ENCODE measurements at places on chromosomes 13 and 19.
A peak's percentile ranks its signal among the peaks of the same experiment; 100 is the strongest.

- DNase-seq = peak; percentile 62
Observed at GRCh38 chr19:42216653-42217519, 591 bp downstream of the DEDD2 start.

GRCh38 chr19:35164418-35164817 lies 9.9 kb downstream of the FXYD5 start:
- no peak for DNase-seq

DNA sequence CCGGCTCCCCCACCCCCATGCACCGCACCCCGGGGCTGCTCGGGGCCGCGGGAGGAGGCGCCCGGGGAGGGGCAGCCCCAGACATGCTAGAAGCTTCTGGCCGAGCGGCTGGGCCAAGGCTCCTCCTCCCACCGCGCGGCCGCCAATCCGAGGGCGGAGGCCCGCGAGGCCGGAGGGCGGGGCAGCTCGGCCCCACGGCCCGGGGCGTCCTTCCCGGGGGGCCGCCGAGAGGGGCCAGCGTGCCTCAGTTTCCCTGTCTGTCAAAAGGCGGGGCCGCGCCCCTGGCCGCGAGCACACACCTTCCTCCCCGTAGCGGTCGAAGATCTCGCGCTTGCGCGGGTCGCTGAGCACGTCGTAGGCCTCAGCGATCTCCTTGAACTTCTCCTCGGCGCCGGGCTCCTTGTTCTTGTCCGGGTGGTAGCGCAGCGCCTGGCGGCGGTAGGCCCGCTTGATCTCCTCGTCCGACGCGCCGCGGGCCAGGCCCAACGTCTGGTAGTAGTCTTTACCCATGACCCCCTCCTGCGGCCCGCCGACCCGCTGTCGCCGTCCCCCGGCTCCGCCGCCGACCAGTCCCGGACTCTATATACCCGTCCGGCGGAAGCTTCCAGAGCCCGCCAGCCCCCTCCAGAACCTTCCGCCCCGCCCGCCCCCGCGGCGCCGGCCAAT lies at the start of gene DNAJB1:
DNAJB1 (minus strand) TSS at position 558 of the 666 bp plus-strand sequence; CDS start at position 510, 48 bp downstream.
- peak; percentile 88 for DNase-seq

GRCh38 chr19:42093926-42094325 lies 18.0 kb downstream of the ZNF574 start:
- DNase-seq = no peak

- DNase-seq = peak; percentile 95
Observed at GRCh38 chr19:10602330-10603083, 15.4 kb upstream of the AP1M2 start.

DNA sequence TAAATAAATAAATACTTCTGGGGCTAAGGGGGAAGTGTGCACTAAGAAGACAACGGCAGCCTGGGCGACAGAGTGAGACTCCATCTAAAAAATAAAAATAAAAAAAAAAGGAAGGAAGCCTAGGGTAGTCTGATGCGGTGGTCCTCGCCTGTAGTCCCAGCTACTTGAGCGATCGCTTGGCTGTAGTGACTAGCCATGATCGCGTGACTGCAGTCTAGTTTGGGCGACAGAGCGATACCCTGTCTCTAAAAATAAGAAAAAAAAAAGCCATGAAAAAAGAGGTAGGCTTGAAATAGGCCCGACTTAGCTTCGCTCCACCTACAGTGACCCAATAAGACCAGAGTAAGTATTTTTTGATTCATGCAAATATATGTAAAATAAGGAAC lies 661 bp upstream of the BABAM1 start:
- DNase-seq = no peak

DNA sequence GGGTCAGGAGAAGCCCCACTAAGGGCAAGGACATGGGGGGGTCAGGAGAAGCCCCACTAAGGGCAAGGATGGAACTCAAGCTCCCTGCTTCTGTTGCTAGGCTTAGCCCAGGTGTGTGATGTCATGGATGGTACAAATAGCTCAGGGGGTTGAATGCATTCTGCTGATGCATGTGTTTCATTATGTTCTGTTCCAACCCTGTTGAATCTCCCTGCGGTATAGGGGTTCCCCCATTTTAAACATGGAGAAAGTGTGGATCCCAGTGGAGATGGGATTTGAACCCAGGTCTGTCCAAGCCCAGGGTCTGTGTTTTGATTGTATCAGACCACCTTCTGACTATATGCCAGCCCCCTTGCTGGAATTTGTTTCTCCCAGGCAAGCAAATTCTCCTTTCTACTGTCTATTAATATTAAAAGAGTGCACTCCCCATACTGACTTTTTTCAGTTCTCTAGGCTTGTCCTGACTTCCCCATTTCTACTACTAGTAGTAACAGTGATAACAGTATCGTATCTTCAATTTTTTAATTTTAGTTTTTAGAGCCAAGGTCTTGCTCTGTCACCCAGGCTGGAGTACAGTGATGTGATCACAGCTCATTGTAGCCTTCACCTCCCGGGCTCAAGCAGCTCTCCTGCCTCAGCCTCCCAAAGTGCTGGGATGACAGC lies 6.7 kb downstream of the ZNF865 start:
- DNase-seq = no peak

- no peak for DNase-seq
Observed at GRCh38 chr13:49185264-49185663, 34.9 kb upstream of the MLNR start.

DNA sequence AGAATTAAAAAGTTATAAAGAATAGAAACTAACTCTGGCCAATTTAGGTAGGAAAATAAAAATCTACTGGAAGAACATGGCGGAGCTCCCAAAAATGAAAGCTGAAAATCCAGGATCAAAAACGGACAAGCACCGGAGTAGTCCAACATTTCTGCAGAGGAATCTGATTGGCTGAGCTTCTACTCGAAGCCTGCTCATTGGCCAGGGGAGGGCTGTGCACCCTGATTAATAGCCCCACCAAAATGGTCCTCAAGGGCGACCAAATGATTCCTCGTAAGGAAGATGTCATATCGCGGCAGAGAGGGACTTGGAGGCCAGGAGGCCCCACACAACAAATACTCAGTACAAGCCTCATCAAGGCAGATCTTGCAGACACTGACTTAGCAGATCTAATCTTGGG lies 900.7 kb downstream of the UQCRFS1 start:
- DNase-seq = no peak

- no peak for DNase-seq
Observed at GRCh38 chr13:79407349-79407979, 1.4 kb upstream of the RBM26 start.

GRCh38 chr13:50077431-50077830 lies 62.2 kb downstream of the KCNRG start:
- DNase-seq = no peak

All from HuH-7.5 (cell line).